ENCODE measurements at places on chromosomes 1 and 21.

DNA sequence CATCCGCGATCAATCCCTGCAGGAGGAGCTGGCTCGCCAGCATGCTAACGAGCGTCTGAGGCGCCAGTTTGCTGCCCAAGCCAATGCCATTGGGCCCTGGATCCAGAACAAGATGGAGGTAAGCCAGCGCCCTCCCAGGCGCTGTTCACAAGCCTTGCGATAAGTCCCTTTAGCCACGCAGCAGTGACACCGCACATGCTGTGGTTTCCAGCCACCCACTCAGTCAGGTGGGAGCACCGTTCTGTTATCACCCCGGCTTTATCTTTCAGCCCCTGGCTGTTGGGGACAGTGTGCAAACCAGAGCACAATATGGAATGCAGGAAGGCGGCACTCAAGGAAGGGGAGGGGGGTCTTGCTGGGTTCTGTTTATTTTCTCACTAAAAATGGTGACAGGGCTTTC, 41.1 kb upstream of the MTR start:
- no peak for DNase-seq

DNA sequence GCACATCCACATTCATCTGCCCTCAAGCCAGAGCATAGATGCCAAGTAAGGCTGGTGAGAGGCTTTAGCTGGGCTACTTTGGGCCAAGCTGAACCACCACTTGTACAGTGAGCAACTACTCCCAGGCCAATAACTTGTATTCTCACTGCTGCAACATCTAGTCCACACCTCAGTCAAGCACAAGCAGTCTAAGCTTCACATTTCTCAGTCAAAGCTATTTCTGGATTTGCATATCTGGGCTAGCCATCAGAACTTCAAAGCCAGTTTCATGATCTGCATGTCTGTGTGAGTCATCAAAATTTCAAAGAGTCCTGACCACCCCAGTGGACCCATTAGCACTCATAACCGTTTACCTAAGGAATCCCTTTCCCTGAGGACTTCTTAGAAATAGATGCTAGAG, 77.7 kb upstream of the DIRAS3 start:
- DNase-seq, result no peak

GRCh38 chr1:75908717-75909152, 23.5 kb downstream of the ASB17 start:
- DNase-seq, result no peak

GRCh38 chr1:203321273-203322052, 16.1 kb downstream of the BTG2 start:
- no peak for DNase-seq

DNA sequence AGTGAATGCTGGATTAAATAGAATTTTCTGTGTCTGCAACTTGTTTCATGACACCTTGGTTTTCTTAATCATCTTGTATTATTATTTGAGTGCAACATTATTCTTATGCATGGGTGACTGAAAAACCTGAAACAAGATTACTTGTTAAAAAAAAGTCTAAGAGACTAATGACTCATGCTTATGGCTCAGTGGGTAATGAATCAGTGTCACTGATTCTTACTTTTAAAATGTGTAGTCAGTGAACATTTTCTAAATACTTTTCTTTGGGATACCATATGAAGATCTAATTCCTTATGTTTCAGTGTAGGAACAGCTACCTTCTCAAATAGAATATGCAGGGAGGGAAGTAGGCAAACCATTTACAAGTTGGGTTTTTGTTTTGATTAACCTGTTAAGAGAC, 65.5 kb downstream of the PRKAA2 start:
- no peak for DNase-seq

- DNase-seq, result no peak
Observed at GRCh38 chr1:219090607-219091006, 83.1 kb upstream of the LYPLAL1 start.

- no peak for DNase-seq
Observed at GRCh38 chr1:211267204-211267857, 8.2 kb downstream of the RCOR3 start.

- no peak for DNase-seq
Observed at GRCh38 chr1:18373151-18373550, 107.6 kb upstream of the KLHDC7A start.

GRCh38 chr1:227215863-227216510, 102.3 kb downstream of the CDC42BPA start:
- no peak for DNase-seq

GRCh38 chr1:219359126-219359525, 185.4 kb downstream of the LYPLAL1 start:
- no peak for DNase-seq

Data from right atrium auricular region (tissue), 2 donors.